ENCODE measurements at places on chromosomes 7 and 10.

DNA sequence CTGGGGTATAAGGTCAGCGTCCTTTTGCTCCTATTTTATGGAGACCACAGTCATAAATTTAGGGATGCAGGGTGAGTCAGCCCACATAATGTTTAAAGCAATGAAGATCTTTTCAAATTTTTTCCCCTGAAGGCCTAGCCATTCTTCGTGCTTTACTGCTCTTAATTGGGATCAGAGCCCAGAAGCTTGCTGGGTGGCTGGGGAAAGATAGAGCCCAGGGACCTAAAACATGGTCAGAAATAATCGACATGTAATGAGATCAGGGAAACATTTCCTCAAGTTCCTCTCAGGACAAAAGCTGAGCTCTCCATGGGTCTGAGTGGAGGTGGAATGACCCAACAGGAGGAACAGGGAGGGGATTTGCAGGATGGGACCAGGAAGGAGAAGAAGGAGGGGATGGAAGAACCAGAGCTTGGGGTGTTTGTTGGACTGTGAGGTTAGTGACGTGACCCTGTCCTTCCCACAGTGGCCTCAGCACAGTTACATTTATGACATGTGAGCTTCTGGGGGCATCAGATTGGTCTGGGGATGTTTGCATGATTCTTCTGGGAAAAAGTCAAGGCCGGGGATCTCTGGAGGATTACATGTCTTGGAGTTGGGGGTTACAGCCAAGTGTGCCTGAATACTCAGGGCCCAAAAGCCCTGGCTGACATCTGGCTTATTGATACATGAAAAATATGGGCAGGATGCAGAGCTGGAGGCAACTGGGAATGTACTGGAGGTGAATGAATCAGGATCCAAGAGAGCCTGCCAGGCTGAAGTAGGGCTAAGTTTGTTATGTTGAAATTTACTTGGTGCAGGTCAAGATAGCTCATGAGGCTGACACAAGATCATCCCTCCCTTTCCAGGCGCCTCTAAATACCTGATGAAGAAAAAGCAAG, 477.9 kb downstream of the RPS24 start:
- no peak for DNase-seq

DNA sequence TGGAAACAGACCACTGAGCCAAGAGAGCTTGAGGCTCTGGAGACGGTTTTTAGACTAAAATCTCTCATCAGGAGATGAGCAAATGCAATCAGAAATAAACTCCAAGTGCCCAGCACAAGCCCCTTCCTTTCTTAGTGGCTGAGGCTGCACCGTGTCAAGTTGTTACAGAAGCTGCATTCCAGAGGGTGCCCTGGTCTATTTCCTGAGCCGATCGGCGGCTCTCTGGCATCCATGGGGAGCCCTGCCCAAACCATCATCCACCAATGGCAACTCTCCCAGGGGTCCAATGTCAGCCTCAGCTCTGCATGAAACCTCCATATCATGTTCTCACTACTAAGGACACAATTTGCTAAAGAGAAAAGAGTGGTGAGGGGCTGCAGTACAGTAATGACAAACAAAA, 89.6 kb downstream of the SVIL start:
- DNase-seq: no peak

GRCh38 chr7:69768986-69769595, 170.8 kb downstream of the AUTS2 start:
- DNase-seq: no peak

DNA sequence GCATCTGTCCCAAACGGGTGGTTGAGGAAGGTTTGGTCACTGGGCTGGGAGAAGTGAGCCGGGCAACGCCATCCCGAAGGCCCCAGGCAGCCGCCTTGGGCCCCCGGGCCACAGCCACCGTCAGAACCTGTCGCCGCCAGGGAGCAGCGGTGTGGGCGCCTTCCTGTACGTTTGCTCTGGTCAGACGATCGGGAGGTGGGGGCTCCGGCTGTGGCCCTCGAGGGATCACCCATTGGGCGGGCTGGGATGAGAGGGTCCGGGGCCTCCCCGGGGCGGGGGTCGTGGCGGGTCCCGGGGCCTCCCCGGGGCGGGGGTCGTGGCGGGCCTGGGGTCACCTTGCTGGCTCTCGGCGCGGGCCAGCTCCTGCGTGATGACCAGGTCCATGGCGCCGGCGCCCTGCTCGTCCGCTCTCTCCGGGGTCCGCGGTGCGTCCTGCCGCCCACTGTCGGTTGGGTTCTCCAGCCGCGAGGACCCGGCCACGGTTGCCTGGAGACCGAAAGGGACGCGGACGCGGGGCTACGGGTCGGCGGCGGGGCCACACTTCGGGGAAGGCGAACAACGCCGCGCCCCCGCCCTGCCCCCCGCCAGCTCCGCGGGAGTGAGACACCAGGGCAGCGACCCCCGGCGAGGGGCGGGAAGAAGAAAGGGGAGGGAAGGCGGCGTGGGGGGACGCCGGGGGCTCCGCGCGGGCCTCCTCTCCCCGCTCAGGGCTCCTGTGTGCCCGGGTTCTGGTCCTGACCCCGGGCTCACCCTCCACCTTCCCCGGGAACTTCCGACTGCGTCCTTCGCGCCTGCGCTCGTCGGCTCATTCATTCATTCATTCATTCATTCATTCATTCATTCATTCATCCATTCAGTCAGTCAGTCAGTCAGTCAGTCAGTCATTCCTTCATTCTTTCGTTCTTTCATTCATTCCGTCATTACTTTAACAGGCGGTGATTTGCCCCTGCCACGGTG, at the start of gene CFAP46:
Gene CFAP46 (minus strand): TSS at position 470 of the 957 bp plus-strand sequence. CDS start 86 bp downstream, at position 384.
- no peak for DNase-seq

GRCh38 chr7:131212114-131212513, 115.6 kb upstream of the MKLN1 start:
- DNase-seq: no peak

GRCh38 chr7:51702673-51703072, 386.1 kb upstream of the COBL start:
- no peak for DNase-seq

- DNase-seq: no peak
Observed at GRCh38 chr7:157088136-157088535, 50.6 kb upstream of the UBE3C start.

DNA sequence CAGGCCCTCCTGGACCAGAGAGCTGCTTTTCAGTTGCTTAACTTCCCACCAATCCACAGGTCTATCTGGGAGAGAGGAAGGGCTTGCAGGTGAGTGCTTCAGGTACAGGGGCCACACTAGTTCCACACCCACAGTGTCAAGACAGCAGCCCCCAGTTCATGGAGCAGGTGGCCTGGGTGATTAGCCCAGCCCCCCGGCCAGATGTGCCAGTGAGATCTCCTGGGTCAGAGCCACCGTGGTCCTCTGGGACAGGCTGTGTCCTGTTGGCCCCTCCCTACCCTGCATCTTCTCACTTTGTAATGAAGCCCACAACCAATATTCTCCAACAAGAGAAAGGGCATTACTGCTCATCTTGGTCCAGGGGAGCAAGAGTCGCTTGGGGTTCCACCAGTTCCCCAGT, 30.6 kb downstream of the DRGX start:
- DNase-seq: no peak

DNA sequence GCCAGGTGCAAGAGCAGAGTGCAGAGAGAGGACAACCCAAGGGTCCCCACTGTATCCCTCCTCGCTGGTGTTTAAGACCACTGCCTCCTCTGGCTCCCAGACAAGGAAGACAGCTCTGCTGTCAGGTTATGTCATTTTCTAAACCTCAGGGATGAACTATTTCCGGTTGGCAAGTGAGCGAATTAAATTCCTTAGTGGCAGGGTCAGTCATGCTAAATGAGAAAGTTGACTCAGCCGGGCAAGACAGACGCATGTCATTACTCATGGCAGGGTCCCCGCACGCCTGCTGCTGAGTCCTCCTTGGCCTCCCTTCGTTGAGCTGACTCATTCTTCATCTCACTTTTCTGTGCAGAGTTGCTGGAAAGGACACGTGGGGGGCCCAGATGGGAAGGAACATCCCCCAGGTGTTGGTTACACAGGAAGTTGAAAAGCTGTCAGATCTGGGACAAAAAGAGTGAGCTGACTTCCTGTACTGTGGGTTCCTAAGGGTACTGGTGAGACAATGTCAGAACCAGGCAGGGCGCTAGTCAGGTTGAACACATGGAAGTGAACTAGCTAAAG, 47.1 kb upstream of the UCN3 start:
- DNase-seq: peak; percentile 90

GRCh38 chr10:14447094-14447839, 116.5 kb upstream of the FRMD4A start:
- DNase-seq: no peak

- no peak for DNase-seq
Observed at GRCh38 chr7:38160003-38160571, 18.0 kb upstream of the STARD3NL start.

Measured in DND-41 (cell line).